Tibial nerve (tissue), 4 donors: ENCODE measurements at places on chromosomes 16 and 17. TPM values are rescaled to one million over a fixed set of nuclear protein-coding genes. Genes with fewer than 3 reads are reported as not detected.

GRAPL gene
- total RNA-seq: 3.6 TPM

SRRM2 gene
- 862 TPM for total RNA-seq

PTGES3L gene
- total RNA-seq: not detected

AANAT gene
- total RNA-seq: not detected

ERBB2 gene
- 110 TPM for total RNA-seq

ESRP2 gene
- total RNA-seq: 2.4 TPM

SLC35B1 gene
- total RNA-seq: 45.0 TPM

ITGAX gene
- 9.3 TPM for total RNA-seq

ZNF821 gene
- 3.5 TPM for total RNA-seq
